Pancreas (tissue), 10 donors: ENCODE measurements at places on chromosomes 5 and 9.

- no peak for DNase-seq
Measured at GRCh38 chr5:58649716-58650115, 66.8 kb downstream of the RAB3C start.

- no peak for DNase-seq
Measured at GRCh38 chr9:133226219-133227171, 17.4 kb upstream of the OBP2B start.

GRCh38 chr5:113047733-113048652 is 71.4 kb downstream of the DCP2 start:
- no peak for DNase-seq

DNA sequence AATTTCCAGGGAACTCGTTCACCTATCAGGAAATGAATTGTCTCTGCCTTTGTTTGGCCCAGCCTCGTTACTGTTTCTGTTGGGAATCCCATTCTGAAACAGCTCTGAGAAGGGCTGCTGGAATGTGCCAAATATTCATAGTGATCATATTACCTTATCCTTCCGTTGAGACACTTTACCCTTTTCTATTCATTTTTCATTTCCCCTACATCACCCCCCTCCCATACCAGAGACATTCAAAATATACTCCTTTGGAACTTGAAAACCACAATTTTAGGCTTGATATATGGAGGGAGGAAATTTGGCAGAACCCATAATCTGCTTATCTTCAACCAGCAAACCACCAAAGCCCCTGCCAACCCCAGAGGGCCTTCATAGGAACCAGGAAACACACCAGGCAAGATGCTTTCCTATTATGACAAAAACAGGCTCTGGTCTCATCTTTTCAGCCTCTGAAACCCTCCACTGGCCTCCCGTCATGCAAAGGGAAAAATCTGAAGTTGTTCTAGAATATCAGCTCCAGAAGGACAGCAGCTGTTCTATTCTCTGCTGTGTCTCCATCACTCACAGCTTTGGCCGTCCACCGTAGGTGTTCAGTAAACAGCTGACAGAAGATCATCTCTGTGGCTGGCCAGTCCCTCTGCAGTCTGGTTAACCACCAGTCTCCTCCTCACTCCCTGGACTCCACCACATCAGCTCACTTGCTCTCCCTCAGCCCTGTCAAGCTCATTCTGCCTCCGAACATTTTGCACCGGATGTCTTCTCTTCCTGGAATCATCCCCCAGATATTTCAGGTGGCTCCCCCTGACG is 217.2 kb upstream of the WWC1 start:
- DNase-seq: no peak

DNA sequence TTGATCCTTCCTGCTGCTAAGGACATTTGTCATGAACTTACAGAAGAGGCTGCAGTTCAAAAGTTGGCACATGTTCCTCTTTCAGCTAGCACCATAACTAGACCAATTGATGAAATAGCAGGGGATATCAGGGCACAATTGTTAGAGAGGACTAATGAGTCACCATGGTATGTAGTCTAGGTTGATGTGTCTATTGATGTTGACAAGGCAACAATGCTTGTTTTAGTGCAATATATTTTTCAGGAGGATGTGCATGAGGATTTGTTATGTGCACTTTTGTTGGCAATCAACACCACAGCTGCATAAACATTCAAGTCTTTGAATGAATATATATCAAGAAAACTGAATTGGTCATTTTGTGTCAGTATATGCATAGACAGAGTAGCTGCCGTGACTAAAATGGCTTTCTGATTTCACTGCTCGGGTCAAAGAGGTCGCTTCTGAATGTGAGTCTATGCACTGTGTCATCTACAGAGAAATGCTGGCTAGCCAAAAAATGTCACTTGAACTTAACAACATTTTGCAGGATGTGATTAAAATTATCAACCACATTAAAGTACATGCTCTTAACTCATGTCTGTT is 68.0 kb downstream of the FGF10 start:
- DNase-seq: no peak

GRCh38 chr5:115413651-115414050 is 117.2 kb upstream of the CCDC112 start:
- no peak for DNase-seq

DNA sequence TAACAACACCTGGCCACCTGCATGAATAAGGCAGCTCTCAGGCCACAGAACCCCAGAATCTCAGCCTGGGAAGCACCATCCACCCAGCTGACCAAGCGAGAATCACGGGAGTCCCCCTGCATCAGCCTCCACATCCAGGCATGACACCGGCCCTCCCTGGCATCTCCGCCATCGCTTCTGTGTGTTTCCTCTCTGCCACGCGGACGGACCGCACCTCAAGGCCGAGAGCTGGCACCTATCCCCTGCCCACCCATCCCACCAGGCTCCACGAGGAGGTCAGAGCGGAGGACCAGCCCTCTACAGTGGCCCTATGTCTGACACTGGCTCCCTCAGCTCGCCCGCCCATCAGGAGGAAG is 134.7 kb downstream of the COL23A1 start:
- no peak for DNase-seq

DNA sequence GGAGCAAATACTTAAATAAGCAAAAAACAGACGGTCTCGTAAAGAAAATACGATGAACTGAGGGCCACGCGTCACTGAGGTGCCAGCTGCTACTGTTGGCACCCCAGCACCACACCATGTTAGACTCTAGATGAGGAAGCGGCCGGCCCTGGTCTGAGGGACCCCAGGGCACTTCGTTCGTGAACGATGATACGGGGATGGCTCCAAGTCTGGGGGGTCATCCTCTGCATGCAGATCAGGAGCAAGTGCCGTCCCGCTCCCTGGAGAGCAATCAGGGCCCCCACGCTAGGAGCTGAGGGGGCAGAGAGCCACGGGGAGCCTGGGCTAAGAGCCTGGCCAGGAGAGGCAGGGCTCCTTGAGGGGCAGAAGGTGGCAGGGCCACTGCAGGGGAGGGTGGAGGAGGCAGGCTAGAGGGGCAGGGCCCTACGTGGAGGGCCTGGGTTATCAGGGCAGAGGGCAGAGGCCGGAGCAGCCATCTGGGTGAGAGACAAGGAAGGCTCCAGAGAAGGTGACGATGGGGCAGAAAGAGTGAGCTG is 24.1 kb downstream of the SARDH start:
- DNase-seq: peak; percentile 54

DNA sequence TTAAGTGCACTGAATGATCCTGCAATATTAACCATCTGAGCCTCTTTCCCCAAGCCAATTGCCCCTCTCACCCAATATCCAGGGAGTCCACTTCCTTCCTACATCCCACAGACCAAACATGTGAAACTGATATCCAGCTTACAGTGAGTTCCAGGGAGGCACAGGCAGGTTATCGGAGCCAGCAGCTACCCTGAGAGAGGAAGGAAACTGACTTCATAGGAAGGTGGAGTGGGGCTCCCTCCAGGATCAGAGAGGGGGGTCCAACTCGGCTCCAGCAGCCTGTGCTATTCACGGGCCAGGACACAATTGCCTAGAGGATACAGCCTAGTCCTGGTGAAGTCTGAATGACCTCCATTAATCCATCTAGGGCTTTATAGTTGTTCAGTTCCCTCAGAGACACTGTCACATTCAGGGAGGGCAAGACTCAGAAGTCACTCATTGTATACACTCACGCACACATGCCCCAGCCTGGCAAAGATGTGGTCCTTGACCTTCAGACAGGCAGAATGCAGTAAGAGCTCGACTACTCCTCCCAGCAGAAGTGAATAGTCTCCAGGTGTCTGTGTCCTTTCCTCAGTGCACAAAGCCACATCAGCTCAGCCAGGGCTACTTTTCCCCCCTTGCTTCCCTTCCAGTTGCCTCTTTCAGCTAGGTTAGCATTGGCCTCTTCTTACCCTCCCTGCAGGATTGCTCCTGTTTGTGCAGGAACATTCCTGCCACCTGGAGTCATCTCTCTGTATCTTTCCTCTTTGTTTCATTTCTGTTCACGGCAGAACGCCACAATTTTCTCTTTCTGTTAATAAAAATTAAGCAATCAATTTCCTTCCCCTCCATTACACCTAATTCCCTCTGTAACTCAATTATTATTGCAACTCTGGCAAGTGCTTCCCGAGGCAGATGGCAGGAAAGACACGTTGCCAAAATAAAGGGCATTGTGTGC is 501.7 kb downstream of the ARHGEF28 start:
- DNase-seq: no peak

DNA sequence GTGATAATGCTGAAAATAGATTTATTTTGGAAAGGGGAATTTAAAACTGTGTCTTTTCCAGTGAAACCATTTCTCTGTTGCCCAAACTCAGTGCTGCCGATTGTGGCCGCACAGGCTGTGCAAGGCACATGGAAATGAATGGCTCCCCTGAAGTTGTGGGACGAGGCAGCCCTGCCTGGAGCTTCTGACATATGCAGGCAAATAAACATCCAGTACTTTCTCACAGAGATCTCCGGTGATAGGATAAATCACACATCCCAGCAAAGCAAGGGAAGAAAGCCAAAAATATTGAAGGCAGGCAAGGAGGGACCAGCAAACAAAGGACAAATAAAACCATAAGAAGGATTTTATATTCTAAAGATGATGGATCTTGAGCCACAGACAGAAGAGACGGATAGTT is 464.5 kb downstream of the MTRR start:
- no peak for DNase-seq

- DNase-seq: no peak
Measured at GRCh38 chr5:175842951-175843793, 28.2 kb upstream of the CPLX2 start.

DNA sequence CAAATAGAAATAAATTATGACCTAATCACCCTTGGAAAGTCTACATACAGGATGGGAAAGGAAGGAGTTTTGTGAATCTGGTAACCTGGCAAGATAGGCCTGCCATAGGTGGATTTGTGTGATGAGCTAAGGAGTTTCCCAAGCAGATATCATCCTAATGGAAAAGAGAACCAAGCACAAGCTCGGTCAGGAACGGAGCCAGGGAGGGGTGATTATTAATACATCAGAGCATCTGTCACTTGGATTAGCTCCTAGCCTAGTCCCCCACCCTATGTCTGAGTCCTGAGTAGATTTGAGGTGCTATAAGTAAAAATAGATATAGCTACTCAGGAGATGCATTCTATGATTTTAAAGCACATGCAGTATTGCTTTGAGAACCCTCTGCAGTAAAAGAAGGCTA is 57.3 kb upstream of the SMARCA2 start:
- DNase-seq: no peak

GRCh38 chr5:81023261-81023970 is 63.3 kb downstream of the RASGRF2 start:
- DNase-seq: no peak

- DNase-seq: no peak
Measured at GRCh38 chr5:58481828-58482227, 9.4 kb upstream of the GAPT start.

GRCh38 chr5:14672484-14673394 is 8.2 kb downstream of the OTULIN start:
- DNase-seq: no peak
